Fibroblast of skin of right quadriceps (primary cell): ENCODE measurements at places on chromosomes 16 and 17.

DNA sequence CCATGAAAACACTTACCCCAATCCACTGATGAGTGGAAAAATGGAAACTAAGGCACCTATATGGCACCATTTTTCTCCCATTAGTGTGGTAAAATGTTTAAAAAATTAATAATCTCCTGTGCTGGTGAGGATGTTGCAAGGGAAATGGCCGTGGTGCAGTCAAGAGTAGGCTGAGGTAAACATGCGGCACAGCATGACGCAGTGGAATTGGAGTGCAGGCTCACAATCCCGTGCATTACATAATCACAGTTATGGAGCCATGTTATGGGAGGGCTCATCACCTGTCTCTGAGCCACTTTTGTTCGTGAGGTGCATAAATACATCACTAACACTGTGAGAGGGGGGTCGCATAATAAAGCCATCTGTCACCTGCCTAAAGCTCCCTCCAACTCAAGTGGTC, 164.4 kb upstream of the XYLT1 start:
- DNase-seq = no peak

DNA sequence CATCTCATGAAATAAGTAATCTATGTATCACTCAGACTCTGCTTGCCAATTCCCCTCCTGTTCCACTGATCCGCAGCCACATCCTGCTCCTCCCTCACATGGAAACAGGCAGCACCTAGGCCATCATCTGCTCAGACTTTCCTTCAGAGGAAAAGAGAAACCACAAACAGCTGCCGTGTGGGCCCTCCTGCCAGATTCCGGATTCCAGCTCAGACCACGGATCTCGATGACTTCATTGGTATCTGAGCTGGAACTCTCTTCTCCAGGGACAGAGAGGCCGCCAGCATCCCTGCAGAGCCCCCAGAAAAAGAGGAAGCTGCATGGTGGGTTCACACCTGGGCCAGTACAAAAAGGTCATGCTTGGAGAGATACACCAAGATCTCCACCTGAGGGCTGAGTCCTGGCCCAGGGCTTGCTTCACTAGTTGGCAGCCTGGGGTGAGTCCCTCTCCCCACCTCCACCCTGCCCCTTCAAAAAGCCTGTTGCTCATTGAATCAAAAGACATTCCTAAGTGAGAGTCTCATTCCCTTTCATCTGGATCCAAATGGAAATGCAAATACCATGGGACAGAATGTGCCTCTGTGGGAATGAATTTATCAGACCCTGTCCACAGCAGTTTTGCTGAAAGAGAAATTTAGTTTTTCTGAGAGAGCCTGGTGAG, 47.2 kb downstream of the HOXB1 start:
- peak; percentile 99 for DNase-seq

- DNase-seq = no peak
Observed at GRCh38 chr17:77203436-77203835, 62.7 kb downstream of the SEC14L1 start.

- DNase-seq = peak; percentile 2
Observed at GRCh38 chr16:5615868-5616642, 518.5 kb upstream of the EEF2KMT start.

DNA sequence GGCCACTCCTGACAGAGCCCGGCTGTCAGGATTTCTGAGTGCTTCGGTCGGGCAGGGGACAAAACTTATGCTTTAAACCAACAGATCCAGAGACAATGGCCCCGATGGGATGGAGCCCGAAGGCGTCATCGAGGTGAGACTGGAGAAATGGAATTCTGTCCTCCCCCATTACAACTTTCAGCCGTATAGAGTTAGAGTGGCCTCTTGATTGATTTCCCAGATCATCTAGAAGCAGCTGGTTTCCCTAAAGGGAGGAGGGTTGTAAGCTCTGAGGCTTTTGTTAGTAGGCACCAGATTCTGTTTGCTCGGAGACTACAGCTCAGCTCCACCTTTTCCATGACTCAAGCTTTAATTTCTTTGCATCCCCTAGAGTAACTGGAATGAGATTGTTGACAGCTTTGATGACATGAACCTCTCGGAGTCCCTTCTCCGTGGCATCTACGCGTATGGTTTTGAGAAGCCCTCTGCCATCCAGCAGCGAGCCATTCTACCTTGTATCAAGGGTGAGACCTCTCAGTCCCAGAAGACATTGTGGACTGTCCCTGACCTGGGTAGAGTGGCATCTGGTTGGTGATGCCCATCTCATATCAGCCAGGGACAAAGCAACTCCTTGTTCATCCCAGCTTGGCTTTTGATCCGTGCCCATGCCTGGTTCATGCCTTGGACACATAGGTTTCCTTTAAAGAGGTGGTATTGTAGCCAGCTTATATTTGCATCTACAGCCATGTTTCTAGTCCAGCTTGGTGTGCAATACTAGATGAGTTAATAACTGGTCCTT, 5.1 kb upstream of the CD68 start:
- no peak for DNase-seq

DNA sequence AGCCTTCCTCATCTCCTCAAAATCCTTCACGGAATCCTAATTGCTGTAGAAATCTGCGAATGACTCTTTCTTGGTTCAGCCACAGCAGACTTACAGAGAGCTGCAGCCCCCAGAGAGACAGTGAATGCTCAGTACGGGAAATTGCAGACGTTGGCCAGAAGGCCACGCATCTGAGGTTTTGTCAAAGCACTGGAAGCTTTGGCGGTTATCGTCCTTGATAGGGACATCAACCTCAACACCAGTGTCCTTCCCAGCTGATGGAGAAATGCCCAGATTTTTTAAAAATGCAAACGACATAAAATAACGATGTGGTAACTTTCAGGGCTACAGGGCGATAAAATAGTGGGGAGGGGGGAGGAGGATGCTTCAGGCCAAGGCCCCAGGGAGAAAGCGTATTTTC, 166.6 kb upstream of the CIBAR2 start:
- DNase-seq = no peak

- DNase-seq = no peak
Observed at GRCh38 chr16:17024514-17024913, 446.2 kb downstream of the XYLT1 start.

- DNase-seq = no peak
Observed at GRCh38 chr16:8880839-8881510, 1.2 kb upstream of the LITAFD start.

DNA sequence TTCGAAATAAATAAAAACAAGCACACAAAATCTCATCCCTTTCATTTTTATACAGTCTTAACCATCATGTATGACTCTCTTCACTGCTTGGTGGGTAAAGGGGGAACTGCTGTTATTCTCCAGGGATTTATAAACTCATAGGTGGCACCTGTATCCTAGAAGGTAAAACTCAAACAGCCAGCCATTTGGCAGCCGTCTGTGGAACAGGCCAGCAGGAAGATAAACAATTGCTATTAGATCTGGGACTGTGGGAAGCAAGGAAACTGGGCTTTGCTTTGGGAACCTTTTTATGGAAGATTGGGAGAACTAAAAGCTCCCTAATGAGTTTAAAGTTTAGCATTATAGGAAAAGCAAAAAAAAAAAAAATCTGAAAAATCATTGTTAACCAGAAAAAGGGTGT, 126.0 kb downstream of the TANGO6 start:
- no peak for DNase-seq

DNA sequence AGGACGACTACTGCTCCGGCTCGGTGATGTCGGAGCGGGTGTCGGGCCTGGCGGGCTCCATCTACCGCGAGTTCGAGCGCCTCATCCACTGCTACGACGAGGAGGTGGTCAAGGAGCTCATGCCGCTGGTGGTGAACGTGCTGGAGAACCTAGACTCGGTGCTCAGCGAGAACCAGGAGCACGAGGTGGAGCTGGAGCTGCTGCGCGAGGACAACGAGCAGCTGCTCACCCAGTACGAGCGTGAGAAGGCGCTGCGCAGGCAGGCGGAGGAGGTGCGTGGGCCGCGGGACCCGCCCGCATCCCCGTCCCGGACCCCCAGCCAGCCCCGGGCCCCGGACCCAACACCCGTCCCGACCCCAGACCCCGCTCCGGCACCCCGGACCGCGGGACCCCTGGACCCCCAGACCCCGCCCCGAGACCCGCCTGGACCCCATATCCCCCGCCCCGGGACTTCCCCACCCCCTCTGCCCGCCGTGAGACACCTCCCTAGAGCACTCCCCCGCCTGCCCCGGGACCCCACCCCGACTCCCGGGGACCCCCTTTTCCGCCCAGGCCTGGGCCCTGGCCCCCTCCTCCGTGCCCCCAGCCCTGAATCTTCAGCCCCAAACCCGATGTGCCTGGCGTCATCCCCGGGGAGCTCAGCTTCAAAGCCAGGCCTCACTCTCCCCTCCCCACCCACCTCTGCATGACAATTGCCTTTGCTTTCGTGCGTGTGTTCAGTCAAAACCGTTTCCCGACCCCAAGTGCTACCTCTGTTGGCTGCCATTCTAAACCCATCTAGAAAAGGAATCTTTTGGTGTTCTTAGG, 594 bp downstream of the MAPK8IP3 start:
- DNase-seq = no peak

- no peak for DNase-seq
Observed at GRCh38 chr17:48491527-48492273, 39.1 kb downstream of the HOXB1 start.

DNA sequence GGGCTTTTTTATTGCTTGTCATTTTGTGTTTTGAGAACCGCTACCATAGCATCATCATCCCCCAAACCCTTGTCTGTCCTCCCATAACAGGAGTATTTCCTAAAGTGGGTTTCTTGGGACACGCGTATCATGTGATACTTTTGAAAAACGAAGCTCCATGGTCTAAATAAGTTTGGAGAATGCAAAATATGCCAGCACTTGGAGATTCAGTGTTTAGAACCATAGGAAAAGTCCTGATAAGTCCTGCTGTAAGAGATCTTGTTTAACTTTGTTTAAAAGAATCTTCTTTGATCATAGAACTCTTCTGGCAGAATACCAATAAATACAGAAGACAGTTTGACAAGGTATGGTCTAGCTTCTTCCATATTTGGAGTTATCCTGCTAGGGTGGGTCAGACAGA, 59.3 kb downstream of the NKD1 start:
- DNase-seq = no peak
